T47D (cell line): ENCODE measurements at places on chromosomes 2 and 18.
A peak's percentile ranks its signal among the peaks of the same experiment; 100 is the strongest.

- DNase-seq = no peak
These were observed 831.6 kb upstream of the CHAC2 start for GRCh38 chr2:52936029-52936428.

DNA sequence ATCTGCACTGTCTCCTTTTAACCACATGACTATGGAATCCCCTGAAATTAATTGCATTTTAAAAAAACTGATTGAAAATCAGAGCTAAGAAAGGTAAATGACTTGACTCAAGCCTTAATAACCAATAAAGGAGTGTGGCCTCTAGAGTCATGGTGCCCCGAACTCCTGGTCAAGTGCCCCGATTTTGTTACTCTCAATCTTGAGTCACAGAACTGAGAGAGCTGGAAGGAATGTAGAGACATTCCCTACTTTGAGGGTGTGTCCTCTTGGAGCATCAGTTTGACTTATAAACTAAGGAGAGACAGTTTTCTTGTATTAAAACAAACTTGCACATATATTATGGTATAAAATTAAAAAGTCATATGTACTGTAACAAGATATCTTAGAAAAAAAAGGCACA lies 2.4 kb downstream of the WDR43 start:
- DNase-seq = no peak

- DNase-seq = no peak
These were observed 238.2 kb downstream of the SATB2 start for GRCh38 chr2:199219551-199219950.

DNA sequence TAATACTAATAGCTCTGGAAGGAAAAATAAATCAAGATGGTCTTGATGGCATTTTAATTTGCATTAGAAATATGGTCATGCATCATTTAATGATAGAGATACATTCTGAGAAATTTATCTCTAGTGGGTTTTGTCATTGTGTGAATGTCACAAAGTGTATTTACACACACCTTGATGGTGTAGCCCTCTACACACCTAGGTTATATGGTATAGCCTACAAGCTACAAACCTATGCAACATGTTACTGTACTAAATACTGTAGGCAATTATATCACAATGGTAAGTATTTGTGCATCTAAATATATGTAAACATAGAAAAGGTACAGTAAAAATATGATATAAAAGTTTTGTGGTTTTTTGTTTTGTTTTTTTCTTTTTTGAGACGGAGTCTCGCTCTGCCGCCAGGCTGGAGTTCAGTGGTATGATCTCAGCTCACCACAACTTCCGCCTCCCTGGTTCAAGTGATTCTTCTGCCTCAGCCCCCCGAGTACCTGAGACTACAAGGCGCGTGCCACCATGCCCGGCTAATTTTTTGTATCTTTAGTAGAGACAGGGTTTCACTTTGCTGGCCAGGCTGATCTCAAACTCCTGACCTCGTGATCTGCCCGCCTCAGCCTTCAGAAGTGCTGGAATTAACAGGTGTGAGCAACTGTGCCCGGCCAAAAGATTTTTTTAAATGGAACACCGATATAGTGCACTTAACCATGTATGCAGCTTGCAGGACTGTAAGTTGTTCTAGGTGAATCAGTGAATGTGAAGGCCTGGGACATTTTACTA lies 83.7 kb upstream of the UBXN4 start:
- no peak for DNase-seq

DNA sequence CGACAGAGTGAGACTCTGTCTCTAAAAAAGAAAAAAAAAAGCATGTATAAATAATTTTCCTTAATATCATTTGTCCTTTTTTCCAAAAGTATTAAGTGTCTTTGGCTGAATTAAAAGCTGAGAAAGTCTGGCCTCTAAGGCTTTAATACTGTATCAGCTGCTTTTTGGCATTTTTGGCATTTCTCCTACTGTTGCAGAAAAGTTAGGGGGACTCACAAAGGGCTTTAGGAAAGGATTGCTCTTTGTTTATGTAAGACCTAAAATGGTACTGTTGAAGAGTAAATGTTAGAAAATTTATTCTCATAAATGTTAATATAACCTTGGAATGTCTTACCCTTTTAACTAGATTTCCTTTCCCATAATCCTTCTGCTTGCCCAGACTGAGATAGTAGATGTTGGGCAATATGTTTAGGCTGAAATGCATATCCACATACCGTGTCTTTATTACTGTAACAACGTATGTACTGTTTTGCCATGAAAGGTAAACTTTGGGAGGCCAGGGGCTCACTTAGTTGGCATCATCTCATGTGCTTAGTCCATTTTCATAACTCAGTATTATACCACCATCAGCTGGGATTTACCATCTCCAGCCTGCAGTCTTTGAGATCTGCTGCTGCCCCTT lies 18.0 kb upstream of the STON1 start:
- DNase-seq = no peak

DNA sequence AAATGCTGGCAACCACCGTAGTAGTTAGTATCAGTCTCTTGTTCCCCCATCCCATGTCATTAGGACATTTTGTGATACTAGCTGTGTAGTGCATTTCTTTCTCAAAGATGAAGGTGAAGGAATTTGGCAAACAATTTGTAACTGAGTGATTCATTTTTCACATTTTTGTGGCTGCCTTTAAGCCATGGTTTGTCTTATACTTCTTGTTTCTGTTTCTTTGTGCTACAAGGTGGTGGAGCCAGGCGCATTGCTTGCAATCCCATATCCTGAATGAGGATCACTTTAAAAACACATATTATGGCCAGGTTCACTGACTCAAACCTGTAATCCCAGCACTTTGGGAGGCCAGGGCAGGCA lies 40.6 kb downstream of the GPD2 start:
- DNase-seq = no peak

DNA sequence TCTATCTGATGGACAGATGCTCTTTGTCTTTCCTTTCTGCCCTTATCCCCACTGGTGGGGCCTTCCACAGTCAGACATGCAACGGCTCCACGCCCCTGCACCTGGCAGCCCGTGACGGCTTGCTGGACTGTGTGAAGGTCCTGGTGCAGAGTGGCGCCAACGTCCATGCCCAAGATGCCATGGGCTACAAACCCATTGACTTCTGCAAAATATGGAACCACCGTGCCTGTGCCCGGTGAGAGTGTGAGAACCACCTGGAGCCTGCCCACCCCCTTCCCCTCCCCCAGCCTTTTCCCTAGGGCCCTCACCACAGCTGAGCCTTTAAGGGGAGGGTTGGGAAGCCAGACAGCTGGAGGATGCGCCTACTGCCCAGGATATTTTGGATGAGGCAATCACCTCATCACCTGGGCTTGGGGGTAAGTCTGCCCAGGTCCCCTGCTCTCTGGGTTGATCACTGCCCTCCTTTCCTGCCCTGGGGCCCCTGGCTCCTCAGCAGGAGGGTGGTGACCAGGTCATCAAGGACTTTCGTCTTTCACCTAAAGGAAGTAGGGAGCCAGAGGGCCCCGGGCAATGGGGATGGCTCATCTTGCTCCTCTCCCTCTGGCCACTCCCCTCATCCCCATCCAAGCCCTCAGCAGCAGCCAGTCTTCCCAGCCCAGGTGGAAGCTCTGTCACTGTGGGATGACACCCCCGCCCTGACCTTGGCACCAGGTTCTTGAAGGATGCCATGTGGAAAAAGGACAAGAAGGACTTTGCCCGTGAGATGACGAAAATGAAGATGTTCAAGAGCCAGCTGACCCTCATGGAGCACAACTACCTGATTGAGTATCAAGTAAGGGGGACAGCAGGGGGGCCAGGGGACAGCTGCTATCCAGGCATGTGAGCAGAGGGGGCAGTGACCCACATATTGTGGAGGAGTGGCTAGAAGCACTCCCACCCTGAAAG lies 3.7 kb downstream of the ANKRD53 start:
- no peak for DNase-seq

DNA sequence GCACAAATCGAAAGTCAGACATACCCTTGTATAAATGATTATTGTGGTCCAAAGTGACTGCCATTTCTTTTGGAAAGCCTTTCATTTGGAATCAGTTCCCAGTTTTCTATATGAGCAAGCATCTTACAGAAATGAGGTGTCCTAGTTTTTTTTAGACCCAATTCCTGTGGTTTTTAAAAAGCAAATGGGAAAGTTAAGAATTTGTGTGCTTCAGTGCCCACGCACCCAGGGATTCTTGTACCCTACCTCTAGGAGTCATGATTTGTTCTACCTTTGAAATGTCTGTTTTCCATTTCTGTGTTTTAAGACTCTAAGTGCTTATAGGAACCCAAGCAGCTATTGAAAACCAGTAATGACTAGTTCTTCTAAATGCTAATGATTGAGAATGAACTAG lies 218.1 kb downstream of the CAMKMT start:
- DNase-seq = no peak

GRCh38 chr2:155054712-155055111 lies 356.2 kb downstream of the KCNJ3 start:
- DNase-seq = no peak

DNA sequence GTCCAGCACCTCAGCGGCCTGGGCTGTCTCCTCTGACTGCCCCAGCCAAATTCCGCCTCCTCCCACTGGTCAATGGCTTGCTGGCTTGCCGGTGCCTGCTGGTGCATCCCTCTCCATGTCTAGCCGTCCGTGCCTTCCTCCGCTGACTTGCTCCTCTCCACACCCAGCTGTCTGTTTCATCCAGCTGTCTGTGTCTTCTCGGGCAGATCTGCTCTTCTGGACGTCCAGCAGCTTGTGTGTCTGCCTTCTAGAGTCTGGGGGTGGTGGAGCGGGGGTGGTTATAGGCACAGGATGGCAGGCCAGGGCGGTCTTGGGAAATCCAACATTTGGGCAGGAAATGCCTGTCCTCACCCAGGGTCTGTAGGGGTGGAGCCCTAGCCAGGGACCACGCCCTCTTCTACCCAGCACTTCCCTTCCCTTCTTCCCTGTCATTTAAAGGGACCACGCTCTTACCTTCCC lies 369.2 kb downstream of the GALNT13 start:
- no peak for DNase-seq

GRCh38 chr18:32271672-32272208 lies 81.9 kb downstream of the MEP1B start:
- DNase-seq = peak; percentile 31

GRCh38 chr2:36737131-36737750 lies 40.7 kb downstream of the VIT start:
- DNase-seq = no peak

- no peak for DNase-seq
These were observed 12.9 kb downstream of the ID2 start for GRCh38 chr2:8694737-8695136.

DNA sequence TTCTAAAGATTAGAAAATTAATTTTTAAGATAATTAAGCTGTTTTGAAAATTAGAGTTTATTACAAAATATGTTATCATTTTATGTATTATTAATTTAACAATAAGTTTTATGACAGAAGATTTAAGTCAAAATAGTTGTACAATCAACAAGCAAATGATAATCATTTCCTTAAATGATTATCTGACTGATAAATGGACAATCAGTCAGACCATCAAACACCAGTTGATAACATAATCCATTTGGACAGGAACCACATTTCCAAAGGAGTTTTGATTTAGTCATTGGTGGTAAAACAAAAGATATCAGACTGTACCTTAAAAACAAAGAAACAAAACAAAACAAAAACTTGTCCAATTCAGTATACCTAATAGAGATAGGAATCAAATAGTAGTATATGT lies 1.9 kb downstream of the TFPI start:
- no peak for DNase-seq

GRCh38 chr2:28653892-28654662 lies 97.6 kb upstream of the PPP1CB start:
- DNase-seq = no peak

DNA sequence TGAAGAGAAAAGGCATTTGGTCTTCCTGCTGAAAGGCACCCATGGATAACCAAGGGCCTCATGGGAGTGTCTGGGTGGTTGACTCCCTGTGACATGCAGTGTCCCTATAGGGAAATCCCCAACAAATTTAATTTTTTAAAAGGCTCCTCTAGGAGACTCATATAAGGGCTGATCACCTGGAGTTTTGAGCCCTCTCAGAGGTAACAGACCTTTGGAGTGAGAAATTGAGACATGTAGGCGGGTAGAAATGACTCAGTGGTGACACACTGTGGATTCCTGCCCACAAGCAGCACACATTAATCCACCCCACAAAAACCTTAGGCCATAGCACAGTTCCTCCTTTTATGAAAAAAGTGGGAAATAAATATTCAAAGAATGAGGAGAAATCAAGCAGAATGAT lies 557.0 kb upstream of the CNTNAP5 start:
- peak; percentile 24 for DNase-seq

DNA sequence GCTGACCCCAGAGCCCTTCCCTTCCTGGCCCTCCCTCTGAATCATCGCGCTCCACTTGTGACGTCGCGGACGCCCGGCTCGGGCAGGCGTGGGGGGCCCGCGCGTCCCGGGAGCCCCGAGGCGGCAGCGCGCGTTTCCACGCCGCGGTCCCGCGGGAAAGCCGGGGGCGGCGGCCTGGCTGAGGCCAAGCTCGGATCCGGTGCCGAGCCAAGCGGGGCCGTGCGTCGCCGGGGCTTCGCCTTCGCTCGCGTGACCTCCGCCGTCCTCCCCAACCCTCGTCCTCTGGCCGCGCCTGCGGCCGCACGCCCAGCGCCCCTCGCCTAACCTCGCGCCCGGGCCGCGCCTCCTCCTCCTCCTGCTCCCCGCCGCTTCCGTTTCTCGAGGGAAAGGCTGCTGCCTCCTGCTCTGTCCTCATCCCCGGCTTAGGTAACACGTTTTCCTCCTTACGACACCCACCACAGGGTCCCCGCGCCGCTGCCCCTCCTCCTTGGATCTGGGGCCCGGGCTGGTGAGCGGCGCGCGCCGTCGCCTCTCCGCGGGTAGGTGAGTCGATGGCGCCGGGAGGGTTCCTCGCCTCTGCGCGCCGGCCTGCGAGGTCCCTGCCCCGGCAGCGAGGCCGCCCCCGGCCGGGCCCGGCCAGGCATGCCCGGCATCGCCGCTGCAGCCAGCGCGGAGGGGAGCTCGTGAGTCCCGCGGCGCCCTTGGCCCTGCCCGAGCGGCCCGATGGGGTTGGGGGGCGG lies at the start of gene INPP1:
INPP1 (plus strand) TSS at position 54 of the 740 bp plus-strand sequence. CDS start 16,514 bp downstream, outside the sequence.
- DNase-seq = no peak

- DNase-seq = no peak
These were observed 182.8 kb upstream of the RAB12 start for GRCh38 chr18:8426401-8426800.

DNA sequence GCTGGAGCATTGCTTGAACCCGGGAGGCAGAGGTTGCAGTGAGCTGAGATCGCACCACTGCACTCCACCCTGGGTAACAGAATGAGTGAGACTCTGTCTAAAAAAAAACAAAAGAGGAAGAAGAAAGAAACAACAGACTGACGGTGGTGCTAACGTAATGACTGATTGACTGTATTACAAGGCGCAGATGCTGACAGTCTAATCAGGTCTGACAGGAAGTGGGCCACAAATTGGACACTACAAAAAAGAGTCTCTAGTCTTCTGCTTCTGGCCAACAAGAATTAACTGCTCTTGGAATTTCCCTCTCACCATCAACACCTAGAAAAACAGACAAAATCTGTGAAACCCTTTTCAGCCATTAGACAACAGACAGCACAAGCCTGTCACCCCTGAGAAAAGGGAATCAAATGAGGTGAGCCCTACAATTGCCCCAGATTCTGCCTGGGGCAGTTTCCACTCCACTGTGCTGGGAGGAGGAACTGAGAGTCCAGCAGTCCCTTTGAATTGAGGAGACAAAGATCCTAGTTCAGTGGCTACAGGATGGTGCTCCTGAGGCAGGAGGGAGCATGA lies 43.3 kb downstream of the SNED1 start:
- DNase-seq = no peak

GRCh38 chr18:68784071-68784470 lies 13.8 kb upstream of the CCDC102B start:
- DNase-seq = no peak

- DNase-seq = no peak
These were observed 153.5 kb downstream of the AGPS start for GRCh38 chr2:177545981-177546585.
